ENCODE measurements at places on chromosomes 2 and 18. TPM values are rescaled to one million over a fixed set of nuclear protein-coding genes. Genes with fewer than 3 reads are reported as not detected.
A peak's percentile ranks its signal among the peaks of the same experiment; 100 is the strongest.

DNA sequence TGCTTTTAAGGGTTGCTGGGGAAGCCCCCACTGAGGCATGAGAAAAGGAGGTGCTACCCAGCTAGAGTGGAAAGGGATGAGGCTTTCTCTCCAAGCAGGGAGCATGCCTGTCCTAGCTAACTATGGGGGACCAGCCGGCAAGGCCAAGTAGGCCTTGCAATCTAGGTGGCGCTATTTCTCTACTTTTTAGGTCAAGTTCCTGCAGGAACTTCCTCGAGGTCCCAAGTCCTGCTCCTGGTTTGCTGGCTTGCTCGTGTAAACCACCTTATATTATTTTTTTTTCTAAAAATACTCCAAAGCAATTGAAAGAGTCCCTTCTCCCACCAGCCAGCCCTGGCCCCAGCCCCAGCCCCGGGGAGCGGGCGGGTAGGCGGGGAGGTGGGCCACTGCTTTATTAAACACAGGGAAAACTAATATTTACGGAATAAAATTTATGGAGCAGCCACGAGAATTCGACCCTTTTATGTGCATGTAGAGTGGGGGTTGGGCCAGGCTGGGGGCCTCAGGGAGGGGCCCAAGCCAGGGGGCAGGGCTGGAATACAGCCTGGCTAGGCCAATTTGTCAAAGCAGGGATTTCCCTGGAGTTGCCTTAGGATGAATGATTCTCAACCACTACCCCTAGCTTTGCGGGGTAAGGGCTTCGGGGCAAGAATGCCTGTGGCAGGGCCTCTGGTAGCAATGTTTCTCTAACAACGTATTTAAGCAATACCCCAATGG lies 12.8 kb upstream of the IHH start:
- DNase-seq: peak; percentile 57

- DNase-seq: peak; percentile 32
These were observed 1.7 kb upstream of the AQP12A start for GRCh38 chr2:240689975-240690374.

The CAPN14 gene
- total RNA-seq: 0.25 TPM

The LYG2 gene
- total RNA-seq: not detected

The TOGARAM2 gene
- 0.60 TPM for total RNA-seq

DNA sequence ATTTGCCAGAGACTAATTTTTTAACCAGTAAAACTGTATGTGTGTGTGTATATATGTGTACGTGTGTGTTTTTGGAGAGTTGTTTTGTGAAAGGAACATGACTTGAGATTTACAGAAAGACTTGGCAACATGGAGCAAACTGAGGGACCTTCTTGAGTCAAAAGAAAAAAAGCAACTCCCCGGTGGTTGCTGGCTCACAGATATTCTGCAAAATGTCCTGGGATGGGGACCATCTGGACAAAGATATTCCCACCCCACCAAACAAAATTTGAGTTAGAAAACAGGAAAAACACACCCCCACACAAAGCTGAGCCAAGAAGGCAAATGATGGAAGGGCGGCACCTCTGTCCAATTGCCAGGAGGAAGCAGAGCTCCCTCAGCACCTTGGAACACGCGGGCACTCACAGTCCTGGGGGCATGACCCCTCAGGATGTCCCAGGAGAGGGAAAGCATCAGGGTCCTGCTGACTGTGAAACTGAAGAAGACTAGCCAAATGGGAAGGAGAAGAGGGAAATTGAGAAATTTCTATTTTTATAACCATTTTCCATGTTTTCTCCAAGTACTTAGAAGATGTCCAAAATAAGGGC lies 290.2 kb upstream of the ACVR2A start:
- no peak for DNase-seq

- DNase-seq: peak; percentile 56
These were observed 848 bp downstream of the TMSB10 start for GRCh38 chr2:84906108-84906899.

- DNase-seq: no peak
These were observed 39.2 kb upstream of the UXS1 start for GRCh38 chr2:106233350-106233706.

The POTEJ gene
- not detected for total RNA-seq

DNA sequence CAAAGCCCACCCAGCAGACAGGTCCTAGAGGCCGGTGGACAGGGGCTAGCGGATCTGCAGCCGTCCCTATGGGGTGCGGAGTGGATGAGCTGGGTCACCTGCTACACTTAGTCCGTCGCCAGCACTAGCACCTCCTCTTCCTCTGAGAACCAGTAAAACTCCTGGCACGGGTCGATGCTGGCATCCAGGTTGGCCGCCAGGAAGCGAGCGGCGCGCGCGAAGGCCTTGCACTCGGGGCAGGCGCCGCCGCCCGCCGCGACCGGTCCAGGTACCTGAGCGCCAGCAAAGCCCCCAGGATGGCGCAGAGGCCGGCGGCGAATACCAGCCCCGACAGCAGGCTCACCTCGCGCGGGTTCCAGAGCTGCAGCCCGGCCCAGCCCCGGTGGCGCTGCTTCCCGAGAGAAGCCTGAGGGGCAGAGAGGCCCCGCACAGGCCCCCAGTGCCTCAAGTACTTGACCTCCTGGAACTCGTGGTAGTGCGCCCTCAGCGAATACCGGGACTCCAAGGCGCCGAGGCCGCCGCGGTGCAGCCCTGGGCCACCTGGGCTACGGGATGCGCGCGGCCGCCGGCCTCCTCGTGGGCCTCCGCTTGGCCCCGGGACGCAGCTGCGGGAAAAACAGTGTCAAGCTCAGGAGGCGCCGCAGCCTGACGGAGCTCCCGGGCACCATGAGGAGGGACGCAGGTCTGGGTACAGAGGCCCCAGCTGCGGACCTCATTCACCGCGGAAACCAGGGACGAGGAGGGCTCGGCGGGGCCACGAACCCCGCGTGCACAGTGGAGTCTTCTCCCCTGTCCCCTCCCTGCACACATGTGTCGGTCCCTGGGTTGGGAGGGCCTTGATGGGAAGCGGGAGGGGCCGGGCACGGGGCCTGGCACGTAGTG lies 27.5 kb upstream of the ALPP start:
- no peak for DNase-seq

DNA sequence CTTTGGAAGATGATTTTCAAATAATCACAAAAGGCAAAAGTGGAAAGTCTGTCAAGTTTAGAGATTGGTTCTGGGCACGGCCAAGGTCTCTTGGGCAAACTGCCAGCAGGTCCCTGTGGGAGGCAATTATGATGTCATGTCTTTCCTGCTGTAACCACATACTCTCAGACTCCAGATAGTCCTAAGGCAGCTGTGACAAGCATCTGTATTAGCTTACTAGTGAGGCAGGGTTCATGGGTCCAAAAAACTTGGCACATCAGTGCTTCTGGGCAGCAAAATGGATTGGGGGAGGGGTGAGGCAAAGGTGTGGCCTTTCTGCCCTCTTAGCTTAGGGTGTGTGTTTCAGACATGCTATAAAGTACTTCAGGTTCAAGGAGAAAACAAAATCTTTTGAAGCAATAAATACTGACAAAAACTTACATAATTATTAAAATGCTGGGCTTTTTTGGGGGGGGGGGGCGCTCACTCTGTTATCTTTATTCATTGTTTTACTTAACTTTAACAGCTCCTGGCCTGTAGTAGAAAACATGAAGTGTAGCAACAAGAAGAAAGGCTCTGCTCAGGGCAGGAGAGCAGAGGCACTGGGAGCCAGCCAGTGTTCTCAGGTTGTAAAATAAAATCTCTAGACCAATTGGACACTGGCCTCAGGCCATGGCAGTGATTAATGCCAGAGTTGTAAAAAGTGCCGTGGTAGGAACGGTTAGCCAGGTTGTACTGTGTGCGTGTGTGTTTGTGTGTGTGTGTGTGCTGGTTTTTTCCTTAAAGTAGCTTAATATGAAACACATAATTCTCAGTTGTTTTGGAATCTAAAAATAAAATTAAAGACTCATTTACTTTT lies 14.3 kb upstream of the TANC1 start:
- DNase-seq: peak; percentile 84

The EMILIN1 gene
- total RNA-seq: 75.2 TPM

GRCh38 chr2:133765658-133766057 lies 197.4 kb upstream of the NCKAP5 start:
- DNase-seq: no peak

DNA sequence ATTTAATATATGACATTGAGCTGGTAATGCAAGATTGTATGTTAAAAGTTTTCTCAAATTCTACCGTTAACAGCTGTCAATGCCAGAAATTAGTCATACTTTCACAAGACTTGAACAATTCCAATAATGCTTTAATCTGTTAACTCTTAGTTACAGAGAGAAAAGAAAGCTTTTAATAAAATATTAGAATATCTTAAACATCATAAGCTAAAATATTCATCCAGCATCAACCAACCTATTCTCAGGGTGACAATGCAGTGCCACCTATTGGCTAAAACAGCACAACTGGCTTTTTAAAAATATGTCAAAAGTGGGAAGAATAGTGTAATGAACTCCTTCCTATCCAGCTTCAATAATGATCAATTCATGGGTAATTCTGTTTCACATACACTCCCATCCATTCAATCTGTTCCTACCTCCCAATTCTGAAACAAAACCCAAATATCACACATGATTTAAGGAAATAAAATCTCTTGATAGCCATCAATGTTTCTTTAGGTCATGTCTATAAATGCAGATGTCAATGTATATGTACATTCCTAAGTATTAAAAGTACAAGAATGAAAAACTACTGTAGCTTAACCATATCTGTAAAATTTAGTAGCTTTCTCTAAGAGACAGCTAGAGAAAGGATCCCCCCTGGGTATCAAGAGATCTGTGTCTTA lies 79.8 kb upstream of the CCDC141 start:
- no peak for DNase-seq

DNA sequence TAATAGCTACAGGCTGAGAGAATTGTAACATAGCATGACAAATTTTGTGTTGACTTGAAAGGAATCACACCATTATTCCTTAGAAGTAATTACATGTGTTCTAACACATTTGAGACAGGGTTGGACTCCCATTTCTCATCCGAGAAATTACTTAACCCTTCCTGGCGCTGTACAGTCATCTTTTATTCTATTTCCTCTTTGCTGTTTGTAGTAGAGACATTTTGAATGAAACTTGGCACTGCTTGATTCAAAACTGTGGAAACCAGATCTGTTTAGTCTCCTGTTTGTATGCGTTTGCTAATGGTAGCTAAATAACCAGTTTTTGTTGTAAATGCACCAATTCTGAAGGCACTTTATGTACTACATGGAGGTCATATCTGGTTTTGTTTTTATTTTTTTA lies 231.9 kb downstream of the ALPK2 start:
- no peak for DNase-seq

GRCh38 chr2:194319222-194319992 lies 1337.6 kb upstream of the SLC39A10 start:
- no peak for DNase-seq

DNA sequence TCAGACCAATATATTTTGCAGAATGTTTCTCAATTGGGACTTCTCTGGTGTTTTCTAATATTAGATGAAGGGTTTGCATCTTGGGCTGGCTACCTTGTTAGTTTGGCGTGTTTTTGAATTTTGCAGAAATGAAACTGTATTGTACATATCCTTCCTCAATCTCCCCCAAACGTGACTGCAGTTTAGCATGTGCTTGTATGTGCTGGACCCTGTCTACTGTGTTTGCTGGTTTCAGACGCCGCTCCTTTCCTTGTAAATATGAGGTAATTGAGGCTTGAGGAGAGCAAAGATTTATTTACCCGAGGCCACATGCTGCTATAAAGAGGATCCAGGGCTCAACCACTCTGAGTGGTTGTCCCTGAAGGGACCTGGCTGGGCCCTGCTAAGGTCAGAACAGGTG lies 57.2 kb downstream of the NGEF start:
- DNase-seq: no peak

DNA sequence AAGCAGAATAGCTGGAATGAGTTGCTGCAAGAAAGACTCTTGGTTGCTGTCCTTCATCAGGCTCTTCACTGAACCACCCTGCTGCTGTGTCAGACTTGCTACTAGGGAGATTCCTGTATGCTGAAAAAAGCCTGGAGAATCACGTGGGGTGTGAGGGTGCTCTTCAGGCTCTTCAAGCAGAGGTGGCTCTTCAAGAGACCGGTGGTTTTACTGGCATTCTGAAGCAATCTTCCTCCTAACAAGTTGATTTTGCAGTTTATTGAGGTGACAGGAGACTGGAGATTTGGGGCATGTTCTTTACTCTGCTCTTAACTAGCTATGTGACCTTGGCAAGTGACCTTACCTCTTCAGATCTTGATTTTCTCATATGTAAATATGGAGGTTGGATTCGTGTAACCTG lies 14.1 kb downstream of the TMEM178A start:
- DNase-seq: no peak

The CCL20 gene
- total RNA-seq: 2.7 TPM

DNA sequence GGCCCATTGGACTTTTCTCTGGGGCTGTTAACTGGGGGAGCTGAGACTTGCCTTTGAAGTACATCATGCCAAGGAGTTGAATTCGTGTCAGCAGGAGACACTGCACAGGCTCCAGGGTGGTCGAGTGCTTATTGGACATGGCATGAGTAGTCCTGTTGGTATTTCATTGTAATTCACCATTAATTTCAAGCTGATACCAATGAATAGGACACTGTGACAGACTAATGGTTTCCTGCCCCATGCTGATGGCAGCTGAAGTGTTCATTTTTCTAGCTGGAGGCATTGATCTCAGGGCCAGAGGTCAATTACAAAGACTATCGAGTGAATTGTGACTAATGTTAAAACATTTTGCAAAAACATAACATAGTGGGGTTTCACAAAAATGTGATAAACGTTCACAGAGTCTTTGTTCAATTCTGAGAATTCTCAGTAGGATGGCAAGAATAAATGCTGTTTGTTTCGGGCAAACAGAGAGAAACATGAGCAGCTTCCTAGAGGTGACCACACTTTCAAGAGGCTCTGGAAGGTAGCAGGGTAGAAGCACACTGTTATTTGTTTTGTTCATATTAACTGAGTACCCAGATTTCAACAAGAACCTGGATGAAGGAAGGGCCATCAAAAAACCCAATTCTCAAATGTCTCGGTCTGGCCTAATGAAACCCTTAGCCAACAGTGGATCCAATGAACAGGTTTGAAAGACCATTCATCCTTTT lies 90.6 kb upstream of the ARL4C start:
- DNase-seq: no peak

GRCh38 chr2:78082555-78082954 lies 560.4 kb upstream of the LRRTM4 start:
- DNase-seq: no peak

DNA sequence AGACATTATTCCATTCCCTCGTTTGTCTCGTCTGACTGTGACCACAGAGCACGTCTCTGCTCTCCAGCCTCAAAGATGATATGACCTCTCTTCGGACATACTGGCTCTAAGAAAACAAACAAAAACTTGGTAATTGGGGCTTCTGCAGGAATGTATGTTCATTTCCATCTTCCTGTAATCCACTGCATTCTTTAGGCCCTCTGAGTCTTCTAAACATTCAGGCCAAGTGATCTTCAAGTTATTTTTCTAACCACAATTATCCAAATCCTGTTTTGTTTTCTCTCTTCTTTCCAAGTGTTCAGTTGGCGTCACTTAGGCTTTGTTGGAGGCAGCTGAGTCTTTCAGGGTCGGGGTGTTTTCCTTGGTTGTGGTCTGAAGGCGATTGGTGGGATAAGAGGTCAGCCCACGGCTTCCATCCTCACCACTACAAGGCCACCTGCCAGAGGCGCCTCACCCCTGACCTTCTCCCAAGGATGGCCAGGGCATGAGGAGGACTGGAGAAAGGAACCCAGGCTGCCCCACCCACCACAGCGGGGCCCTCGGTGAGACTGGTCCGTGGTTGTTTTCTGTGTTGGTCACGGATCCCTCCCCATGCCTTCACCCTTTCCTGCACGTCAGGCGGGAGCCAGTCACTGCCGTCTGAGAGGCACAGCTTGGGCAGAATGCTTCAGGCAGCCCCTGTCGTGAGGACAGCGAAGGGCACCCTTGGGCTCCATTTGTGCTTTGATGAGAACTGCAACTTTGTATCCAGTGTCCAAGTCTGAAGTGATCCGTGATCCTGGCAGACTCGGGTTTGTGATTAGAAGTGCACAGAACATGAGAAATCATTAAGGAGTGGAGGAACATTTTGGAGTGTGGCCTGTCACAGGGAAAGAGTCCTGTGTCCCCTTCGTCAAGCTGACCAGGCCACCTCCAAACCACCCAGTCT lies 88.6 kb upstream of the FHL2 start:
- DNase-seq: no peak
